ENCODE measurements at places on chromosomes 12 and 14.

GRCh38 chr14:90548455-90548854, 151.6 kb downstream of the CALM1 start:
- no peaks in the 10 kb centered on the region for H3K27me3 ChIP-seq
- no peak for DNase-seq
- no peak overlapping the region for H3K27ac ChIP-seq
- no peaks in the 10 kb centered on the region for H3K36me3 ChIP-seq
- H3K4me3 ChIP-seq, result no peak overlapping the region
- H3K4me1 ChIP-seq, result no peaks in the 10 kb centered on the region

DNA sequence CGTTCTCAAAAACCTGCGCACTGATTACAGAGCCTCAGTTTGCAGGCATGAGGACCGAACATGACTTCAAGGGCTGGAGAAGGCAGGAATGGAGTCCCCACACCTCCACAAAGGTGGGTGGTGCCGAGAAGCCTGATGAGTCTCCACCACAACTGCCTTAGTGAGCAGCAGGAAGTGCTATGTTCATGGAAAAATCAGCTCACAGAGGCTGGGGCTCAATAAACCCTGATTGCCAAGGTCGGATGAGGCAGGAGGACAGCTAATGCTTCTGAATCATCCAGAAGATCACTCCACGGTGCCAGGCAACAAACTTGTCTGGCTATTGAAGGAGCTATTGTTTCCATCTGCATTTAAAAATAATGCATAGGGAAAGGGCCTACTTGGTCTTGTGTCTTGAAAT, 31.1 kb downstream of the APPL2 start:
- H3K27me3 ChIP-seq, result no peaks in the 10 kb centered on the region
- H3K36me3 ChIP-seq, result peaks cover 62% of the 10 kb centered on the region
- H3K4me3 ChIP-seq, result no peak overlapping the region

GRCh38 chr12:52184813-52185212, 7.0 kb downstream of the KRT80 start:
- no peaks in the 10 kb centered on the region for H3K36me3 ChIP-seq
- H3K4me3 ChIP-seq, result no peak overlapping the region
- H3K27ac ChIP-seq, result no peak overlapping the region

DNA sequence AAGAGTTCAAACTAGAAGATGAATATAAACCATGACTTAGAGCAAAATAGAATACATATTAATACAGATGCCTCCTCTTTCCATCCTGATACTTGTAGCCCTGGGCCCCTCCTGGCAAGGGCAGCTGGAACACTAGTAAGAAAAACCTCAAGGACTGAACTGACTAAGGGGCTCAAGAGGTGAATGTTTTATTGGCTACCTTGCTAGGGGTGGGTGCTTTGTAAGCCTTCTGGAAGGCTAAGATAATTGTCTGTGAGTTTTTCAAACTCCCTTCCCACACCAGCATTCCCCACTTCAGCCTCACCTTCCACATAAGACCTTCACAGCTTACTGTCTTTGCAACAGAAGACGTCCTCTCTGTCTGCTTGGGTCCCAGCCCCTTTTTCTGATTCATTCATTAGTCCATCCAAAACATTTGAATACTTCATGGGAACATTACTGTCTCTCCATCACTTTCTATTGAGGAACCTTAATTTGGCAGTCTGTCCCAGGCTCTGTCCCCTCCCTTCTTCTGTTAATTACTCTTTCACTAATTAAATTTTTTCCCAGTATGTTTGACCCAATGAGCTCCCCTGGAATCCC, 1.1 kb upstream of the MARCHF9 start:
- H3K4me1 ChIP-seq, result peaks cover 15% of the 10 kb centered on the region
- no peaks in the 10 kb centered on the region for H3K27me3 ChIP-seq
- H3K36me3 ChIP-seq, result peaks cover 4% of the 10 kb centered on the region
- no peak overlapping the region for H3K4me3 ChIP-seq
- no peak for DNase-seq

DNA sequence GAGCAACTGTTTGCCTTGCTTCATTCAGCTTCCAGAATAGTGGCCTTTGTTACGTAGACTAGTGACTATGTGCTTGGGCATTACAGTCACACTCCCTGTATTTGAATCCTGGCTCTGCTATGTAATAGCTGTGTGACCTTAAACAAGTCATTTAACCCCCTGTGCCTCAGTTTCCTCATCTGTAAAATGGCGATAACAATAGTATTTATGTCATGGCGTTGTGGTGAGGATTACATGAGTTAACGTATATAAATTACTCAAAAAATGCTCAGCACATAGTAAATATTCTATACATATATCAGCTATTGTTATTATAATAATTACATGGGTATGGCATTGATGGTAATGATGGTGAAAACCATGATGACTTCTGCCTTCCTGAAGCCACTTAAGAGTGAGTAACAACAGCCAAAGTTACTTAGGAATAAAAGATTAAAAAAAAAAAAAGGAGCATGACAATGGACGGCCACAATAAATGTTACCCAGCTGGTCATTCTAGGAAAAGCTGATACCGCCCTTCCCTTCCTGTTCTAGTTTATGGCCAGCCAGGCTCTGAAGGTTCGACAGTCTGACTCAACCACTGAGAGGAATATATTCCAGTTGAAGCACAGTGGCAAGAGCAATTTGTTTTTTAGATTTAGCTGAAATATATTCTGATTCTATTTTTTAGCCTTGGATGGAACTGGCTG, 9.9 kb upstream of the ADIPOR2 start:
- H3K36me3 ChIP-seq, result no peaks in the 10 kb centered on the region
- H3K27ac ChIP-seq, result no peak overlapping the region
- H3K27me3 ChIP-seq, result no peaks in the 10 kb centered on the region
- no peak overlapping the region for H3K4me3 ChIP-seq
- no peaks in the 10 kb centered on the region for H3K4me1 ChIP-seq

DNA sequence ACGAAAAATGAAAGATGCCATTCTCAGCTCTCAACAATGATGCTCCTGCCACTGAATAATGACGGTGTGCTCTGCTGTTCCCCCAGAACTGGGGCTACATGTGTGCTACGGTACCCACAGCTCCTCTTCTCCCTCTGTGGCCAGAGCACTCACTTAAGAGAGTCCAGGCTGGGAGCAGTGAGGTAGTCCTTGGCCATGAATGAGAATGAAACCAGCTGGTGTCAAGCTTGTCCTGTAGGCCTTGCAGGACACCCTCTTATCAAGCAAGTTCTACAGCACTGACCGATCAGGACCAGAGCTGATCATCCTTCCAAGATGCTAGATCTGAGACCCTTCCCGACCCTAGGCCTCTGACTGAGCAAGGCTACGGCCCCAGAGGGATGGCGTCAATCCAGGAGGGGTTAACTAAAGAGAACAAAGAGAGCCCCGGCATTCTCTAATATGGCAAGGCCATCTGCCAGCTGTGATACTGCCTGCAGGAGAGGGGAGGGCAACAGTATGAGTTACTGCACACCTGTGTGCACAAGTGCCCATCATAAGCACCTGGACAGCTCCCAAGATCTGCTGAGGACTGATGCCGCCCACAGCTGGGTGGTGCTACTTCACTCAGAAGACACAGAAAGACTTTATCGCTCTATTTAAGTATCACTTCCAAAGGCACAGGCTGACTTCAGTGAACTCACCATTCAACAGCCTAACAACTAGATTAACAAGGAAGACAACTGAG, 30.5 kb downstream of the APPL2 start:
- H3K36me3 ChIP-seq, result peaks cover 16% of the 10 kb centered on the region
- no peak for DNase-seq
- H3K4me1 ChIP-seq, result no peaks in the 10 kb centered on the region

- no peak overlapping the region for H3K27ac ChIP-seq
- peaks cover 2% of the 10 kb centered on the region for H3K4me1 ChIP-seq
- no peak overlapping the region for H3K4me3 ChIP-seq
- no peaks in the 10 kb centered on the region for H3K27me3 ChIP-seq
- no peak for DNase-seq
Observed at GRCh38 chr14:55277972-55278740, 6.9 kb downstream of the FBXO34 start.

DNA sequence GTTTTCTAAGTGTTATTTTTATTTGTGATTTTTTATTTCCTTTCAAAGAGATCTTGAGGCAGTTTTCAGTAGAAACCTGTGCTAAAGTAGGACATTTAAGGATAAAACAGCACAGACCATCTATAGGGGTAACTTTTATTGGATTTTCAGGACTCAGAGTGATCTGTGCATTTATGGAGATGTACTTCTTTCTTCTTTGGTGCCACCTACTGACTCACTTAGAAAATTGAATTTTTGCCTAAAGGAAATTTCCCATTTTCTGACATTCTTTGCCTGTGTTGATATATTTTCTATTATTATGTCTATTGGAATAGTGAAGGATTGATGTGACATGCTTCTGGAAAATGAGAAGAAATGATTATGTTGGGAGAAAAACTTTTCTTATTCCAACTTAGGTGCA, 113.0 kb downstream of the UNC79 start:
- no peaks in the 10 kb centered on the region for H3K4me1 ChIP-seq
- no peaks in the 10 kb centered on the region for H3K27me3 ChIP-seq
- no peak for DNase-seq
- no peak overlapping the region for H3K27ac ChIP-seq

DNA sequence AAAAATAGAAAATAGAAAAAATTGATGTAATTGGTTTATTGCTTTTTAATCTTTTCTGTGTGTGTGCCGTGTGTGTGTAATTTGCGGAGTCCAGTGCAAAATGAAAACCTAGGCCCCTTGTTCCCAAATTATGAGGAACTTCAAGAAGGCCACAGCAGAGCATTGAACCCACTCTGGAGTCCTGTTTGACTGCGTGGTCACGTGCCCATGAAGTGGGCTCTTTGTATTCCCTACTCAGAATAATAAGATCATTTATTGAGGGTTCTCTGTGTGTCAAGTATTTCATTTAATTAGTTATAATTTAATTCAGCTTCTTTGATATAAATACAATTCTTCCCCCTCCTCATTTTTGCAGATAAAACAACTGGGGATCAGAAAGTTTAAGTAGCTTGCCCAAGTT, 12.3 kb upstream of the NINJ2 start:
- no peak overlapping the region for H3K4me3 ChIP-seq
- H3K4me1 ChIP-seq, result peaks cover 23% of the 10 kb centered on the region
- no peaks in the 10 kb centered on the region for H3K36me3 ChIP-seq
- no peaks in the 10 kb centered on the region for H3K27me3 ChIP-seq
- no peak overlapping the region for H3K27ac ChIP-seq

GRCh38 chr12:48296586-48297282, 54.0 kb downstream of the ZNF641 start:
- H3K4me1 ChIP-seq, result no peaks in the 10 kb centered on the region

DNA sequence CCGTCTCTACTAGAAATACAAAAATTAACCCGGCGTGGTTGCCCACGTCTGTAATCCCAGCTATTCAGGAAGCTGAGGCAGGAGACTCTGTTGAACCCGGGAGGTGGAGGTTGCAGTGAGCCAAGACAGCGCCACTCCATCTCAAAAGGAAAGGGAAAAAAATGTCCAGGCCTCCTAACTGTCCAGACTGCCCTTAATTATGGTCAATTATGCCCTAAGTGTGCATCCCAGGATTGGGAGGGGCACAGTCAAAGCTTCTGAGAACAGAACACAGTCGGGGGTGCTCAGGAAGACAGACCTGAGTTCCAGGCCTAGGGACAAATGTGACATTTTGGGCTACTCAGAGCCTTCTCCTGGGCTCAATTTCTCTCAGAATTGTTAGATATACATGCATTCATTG, 31.8 kb upstream of the SMUG1 start:
- H3K4me3 ChIP-seq, result no peak overlapping the region
- H3K27ac ChIP-seq, result no peak overlapping the region
- peaks cover 7% of the 10 kb centered on the region for H3K27me3 ChIP-seq
- peaks cover 8% of the 10 kb centered on the region for H3K4me1 ChIP-seq
- H3K36me3 ChIP-seq, result no peaks in the 10 kb centered on the region
- no peak for DNase-seq

GRCh38 chr12:14614704-14615121, 47.0 kb upstream of the PLBD1 start:
- H3K27me3 ChIP-seq, result no peaks in the 10 kb centered on the region
- no peaks in the 10 kb centered on the region for H3K36me3 ChIP-seq
- H3K4me3 ChIP-seq, result no peak overlapping the region
- no peak for DNase-seq
- H3K27ac ChIP-seq, result no peak overlapping the region

DNA sequence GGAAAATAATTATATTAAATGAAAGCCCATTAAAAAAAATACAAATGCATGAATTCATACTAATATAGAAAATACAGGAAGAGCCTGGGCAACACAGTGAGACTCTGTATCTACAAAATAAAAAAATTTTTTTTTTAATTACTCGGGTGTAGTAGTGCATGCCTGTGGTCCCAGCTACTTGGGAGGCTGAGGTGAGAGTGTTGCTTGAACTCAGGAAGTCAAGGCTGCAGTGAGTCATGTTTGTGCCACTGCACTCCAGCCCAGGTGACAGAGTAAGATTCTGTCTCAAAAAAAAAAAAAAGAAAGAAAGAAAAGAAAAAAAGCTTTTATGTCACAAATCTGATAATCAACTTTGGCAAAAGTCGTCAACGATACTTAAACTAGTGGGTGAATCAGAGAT, 80.6 kb upstream of the PLEKHA5 start:
- DNase-seq, result no peak
- H3K27me3 ChIP-seq, result no peaks in the 10 kb centered on the region
- no peak overlapping the region for H3K4me3 ChIP-seq
- no peak overlapping the region for H3K27ac ChIP-seq

GRCh38 chr14:104940526-104941150, 16.0 kb downstream of the PLD4 start:
- H3K27me3 ChIP-seq, result no peaks in the 10 kb centered on the region
- no peaks in the 10 kb centered on the region for H3K4me1 ChIP-seq
- H3K27ac ChIP-seq, result no peak overlapping the region
- no peak for DNase-seq

- H3K4me3 ChIP-seq, result no peak overlapping the region
- DNase-seq, result no peak
- H3K27ac ChIP-seq, result no peak overlapping the region
- no peaks in the 10 kb centered on the region for H3K4me1 ChIP-seq
Observed at GRCh38 chr12:12079291-12079690, 8.6 kb downstream of the BCL2L14 start.

GRCh38 chr14:77103475-77103874, 5.4 kb downstream of the CIPC start:
- H3K36me3 ChIP-seq, result no peaks in the 10 kb centered on the region
- H3K4me3 ChIP-seq, result no peak overlapping the region
- no peaks in the 10 kb centered on the region for H3K27me3 ChIP-seq
- DNase-seq, result no peak
- H3K27ac ChIP-seq, result no peak overlapping the region

- DNase-seq, result no peak
- no peaks in the 10 kb centered on the region for H3K27me3 ChIP-seq
- H3K36me3 ChIP-seq, result no peaks in the 10 kb centered on the region
- no peak overlapping the region for H3K27ac ChIP-seq
- no peak overlapping the region for H3K4me3 ChIP-seq
Observed at GRCh38 chr14:40222996-40223395, 790.8 kb upstream of the FBXO33 start.

DNA sequence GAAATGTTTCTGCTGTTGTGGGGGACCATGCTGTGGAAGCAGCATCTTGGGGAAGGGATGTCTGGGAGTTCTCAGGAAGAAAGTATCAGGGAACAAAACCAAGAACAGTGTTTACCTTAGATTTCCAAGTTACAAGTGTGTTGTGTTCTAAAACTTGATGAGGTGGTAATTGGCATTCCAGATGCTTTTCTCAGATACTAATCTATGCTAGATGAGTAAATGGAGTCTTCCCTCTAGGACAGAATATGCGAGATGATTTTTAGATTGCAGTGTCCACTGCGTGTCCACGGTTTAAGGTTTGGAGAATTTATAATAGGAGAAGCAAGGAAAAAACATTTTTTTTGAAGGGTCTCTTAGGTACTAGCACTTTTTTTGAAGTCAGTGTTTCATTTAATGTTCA, 436.5 kb downstream of the PCNX1 start:
- no peak for DNase-seq
- no peak overlapping the region for H3K27ac ChIP-seq
- no peak overlapping the region for H3K4me3 ChIP-seq
- H3K36me3 ChIP-seq, result no peaks in the 10 kb centered on the region
- no peaks in the 10 kb centered on the region for H3K27me3 ChIP-seq
